Activated naive CD8-positive, alpha-beta T cell treated with anti-CD3 and anti-CD28 coated beads, Interleukin-2, amount 10 ng/mL, durations not matched to agents 7 days and 5 days (primary cell): ENCODE measurements at places on chromosomes 1 and 21.

DNA sequence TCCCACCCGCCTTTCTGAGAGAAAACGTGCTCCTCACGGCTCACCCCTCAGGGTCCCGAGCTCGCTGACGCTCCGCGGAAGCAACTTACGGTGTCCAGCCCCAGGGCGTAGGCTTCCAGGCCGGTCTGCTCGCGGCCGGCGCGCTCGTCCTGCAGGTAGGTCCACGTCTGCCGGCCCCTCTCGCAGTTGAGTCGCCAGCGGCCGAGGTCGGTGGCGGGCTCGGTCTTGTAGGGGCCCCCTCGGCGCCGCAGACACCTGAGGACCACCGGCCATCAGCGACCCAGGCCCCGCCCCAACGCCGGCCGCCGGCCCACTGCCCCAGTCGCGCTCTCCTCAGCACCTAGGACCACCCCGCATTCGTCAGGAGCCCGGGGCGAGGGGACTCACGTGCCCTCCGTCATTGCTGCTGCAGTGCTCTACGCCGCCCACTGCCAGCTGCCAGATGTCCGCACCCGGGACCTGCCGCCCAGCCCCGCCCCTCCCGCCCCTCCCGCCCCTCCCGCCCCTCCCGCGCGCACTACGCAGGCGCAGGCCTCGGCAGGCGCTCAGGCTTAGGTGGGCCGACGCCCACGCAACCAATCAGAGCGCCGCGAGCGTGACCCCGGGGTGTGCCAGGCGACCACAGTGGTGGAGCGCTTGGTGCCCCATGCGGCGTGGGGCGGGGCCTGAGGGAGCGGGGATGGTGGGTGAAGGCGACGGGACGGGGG, at the start of gene LSS:
Gene LSS (minus strand): TSS at position 430 of the 707 bp plus-strand sequence. CDS start 29 bp downstream, at position 401.
- peak; percentile 99 for DNase-seq

- DNase-seq: no peak
Measured at GRCh38 chr1:218669431-218669830, 324.3 kb downstream of the TGFB2 start.

- DNase-seq: no peak
Measured at GRCh38 chr1:244844155-244845121, 9.0 kb downstream of the COX20 start.

DNA sequence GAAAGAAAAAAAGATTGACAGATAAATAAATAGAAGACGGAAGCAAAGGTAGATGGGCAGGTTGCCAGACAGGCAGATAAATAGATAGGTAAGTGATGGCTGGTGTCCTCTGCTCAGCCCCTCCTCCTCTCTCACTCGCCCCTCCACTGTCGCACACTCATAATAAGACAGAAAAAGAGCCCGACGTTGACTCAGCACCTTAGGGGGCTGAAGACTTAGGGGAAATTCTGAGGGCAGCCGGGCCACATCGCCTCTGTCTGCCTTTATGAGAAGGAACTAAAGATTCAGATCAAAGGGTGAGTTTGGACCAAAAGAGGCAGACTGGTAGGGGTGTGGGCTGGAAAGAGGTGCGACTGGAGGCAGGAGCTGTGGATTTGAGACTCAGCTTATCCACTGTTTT, 158.1 kb upstream of the IGSF21 start:
- DNase-seq: no peak
